ENCODE measurements at places on chromosomes 4 and X. TPM values are rescaled to one million over a fixed set of nuclear protein-coding genes. Genes with fewer than 3 reads are reported as not detected.

The LIN54 gene
- 14.1 TPM for total RNA-seq

GRCh38 chr4:14659286-14659685 is 343.0 kb upstream of the CPEB2 start:
- no peak overlapping the region for H3K4me3 ChIP-seq
- no peaks in the 10 kb centered on the region for H3K27me3 ChIP-seq
- no peak for DNase-seq
- no peaks in the 10 kb centered on the region for H3K4me1 ChIP-seq
- H3K36me3 ChIP-seq, result no peaks in the 10 kb centered on the region

GRCh38 chrX:139828033-139828432 is 104.8 kb downstream of the ATP11C start:
- no peak overlapping the region for H3K4me3 ChIP-seq
- no peaks in the 10 kb centered on the region for H3K27me3 ChIP-seq
- H3K27ac ChIP-seq, result no peak overlapping the region
- no peak for DNase-seq
- no peaks in the 10 kb centered on the region for H3K36me3 ChIP-seq

GRCh38 chrX:1592470-1593142 is 1.2 kb downstream of the AKAP17A start:
- peak overlapping the region; percentile 96 for H3K27ac ChIP-seq
- no peaks in the 10 kb centered on the region for H3K27me3 ChIP-seq
- peak overlapping the region; percentile 94 for H3K4me3 ChIP-seq
- peaks cover 11% of the 10 kb centered on the region for H3K4me1 ChIP-seq
- DNase-seq, result peak; percentile 50

- no peaks in the 10 kb centered on the region for H3K36me3 ChIP-seq
- no peak for DNase-seq
- no peaks in the 10 kb centered on the region for H3K27me3 ChIP-seq
Observed at GRCh38 chrX:47380268-47380667, 9.9 kb downstream of the ZNF157 start.

DNA sequence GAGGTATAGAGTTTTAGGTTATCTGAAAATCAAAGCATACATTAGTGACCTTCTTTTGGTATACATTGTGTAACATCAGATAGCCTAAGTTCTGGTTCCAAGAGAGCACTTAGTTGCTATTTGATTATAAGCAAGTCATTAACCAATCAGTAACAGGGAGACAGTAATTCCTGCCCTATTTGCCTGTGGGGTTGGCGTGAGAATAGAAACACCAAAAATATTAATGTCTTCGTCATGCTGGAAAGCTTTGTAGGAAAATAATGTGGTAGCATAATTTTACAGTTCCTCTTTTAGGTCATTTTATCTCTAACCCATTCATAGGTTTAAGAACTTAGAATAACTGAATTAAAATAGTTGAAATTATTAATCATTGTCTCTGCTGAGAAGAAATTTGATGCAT is 37.8 kb downstream of the NPNT start:
- H3K4me1 ChIP-seq, result no peaks in the 10 kb centered on the region
- DNase-seq, result no peak
- no peaks in the 10 kb centered on the region for H3K27me3 ChIP-seq
- no peak overlapping the region for H3K4me3 ChIP-seq
- no peaks in the 10 kb centered on the region for H3K36me3 ChIP-seq

DNA sequence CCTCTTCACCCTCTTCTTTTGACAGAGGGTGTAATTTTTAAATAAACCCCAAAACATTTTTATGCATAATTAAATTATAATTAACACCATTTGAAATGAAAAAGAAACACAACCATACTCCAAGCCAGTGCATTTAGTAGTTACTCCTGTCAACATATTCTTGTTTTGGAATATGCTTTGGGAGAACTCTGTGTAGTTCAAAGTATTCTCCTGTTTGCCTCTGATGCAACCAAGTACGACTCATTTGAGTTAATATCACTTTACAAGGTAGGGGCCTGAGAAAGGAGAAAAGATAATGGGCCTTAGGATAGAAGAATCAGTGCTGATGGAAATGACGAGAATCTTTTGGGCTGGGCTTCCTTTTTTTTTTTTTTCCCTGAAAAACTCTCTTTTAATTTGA is 2.7 kb downstream of the PTPN13 start:
- DNase-seq, result peak; percentile 8
- peak overlapping the region; percentile 88 for H3K27ac ChIP-seq
- peaks cover 35% of the 10 kb centered on the region for H3K4me1 ChIP-seq
- peak overlapping the region; percentile 92 for H3K4me3 ChIP-seq

DNA sequence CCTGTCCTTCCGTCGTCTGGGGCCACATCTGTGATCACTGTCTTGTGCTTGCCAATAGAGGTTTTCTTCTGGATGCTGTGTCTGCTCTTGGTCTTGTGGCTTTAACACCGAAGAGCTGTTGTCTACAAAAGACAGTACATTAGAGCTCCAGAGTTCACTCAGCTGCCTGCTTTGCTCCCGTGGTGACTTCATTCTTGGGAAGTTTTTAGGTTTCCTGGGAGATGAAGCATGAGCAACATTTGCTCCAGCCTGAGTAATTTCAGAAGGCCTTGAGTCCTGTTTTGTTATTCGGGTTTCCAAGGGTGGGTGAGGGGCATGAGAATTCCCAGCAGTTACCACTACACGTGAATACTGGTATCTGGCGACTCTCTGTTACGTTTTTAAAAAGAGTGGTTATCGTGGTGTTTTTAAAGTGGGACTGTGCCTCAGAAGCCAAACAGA is 189.2 kb downstream of the SHROOM3 start:
- H3K36me3 ChIP-seq, result no peaks in the 10 kb centered on the region
